Activated T-cell treated with anti-CD3 and anti-CD28 coated beads, Interleukin-2, amount 50 U/mL, for 72 hours (primary cell): ENCODE measurements at places on chromosomes 13 and 19. TPM values are rescaled to one million over a fixed set of nuclear protein-coding genes. Genes with fewer than 3 reads are reported as not detected.

The ADAT3 gene
- 4.5 TPM for total RNA-seq

The NTF4 gene
- total RNA-seq: not detected

The SMIM17 gene
- 0.36 TPM for total RNA-seq

The ZIM2 gene
- total RNA-seq: not detected

The ZNF549 gene
- 6.9 TPM for total RNA-seq

The JOSD2 gene
- 34.0 TPM for total RNA-seq

The IZUMO2 gene
- total RNA-seq: not detected

The SIGLEC7 gene
- not detected for total RNA-seq

The CBY2 gene
- 0.32 TPM for total RNA-seq

The RPS16 gene
- 3,644 TPM for total RNA-seq

The CGB8 gene
- total RNA-seq: not detected

The EHD2 gene
- total RNA-seq: 1.6 TPM

The SMG9 gene
- 85.3 TPM for total RNA-seq

The TM9SF2 gene
- total RNA-seq: 56.8 TPM

The CCDC169 gene
- 1.4 TPM for total RNA-seq

The CNFN gene
- total RNA-seq: 2.1 TPM

The VSTM2B gene
- total RNA-seq: not detected

The RDH8 gene
- not detected for total RNA-seq

The CHST8 gene
- total RNA-seq: not detected

The CD37 gene
- total RNA-seq: 262 TPM

The KBTBD6 gene
- total RNA-seq: 3.9 TPM

The NLRP11 gene
- total RNA-seq: not detected

The NAA16 gene
- 27.3 TPM for total RNA-seq

The GDF15 gene
- not detected for total RNA-seq

The CAMSAP3 gene
- 1.7 TPM for total RNA-seq

The FXYD1 gene
- total RNA-seq: 1.6 TPM

The KLHL1 gene
- not detected for total RNA-seq

The CATSPERD gene
- not detected for total RNA-seq

The SPTBN4 gene
- 2.2 TPM for total RNA-seq

The CEACAM21 gene
- total RNA-seq: 38.4 TPM

The ZNF574 gene
- 11.5 TPM for total RNA-seq

The BRCA2 gene
- total RNA-seq: 41.5 TPM

The ZNF43 gene
- total RNA-seq: 39.8 TPM

The SSBP4 gene
- total RNA-seq: 46.8 TPM

The FBXO27 gene
- total RNA-seq: 3.7 TPM

The THOP1 gene
- 101 TPM for total RNA-seq

The ATP8B3 gene
- 12.1 TPM for total RNA-seq

The CGB5 gene
- total RNA-seq: not detected

The MAB21L1 gene
- total RNA-seq: not detected
